Head of caudate nucleus (tissue), 42 donors: ENCODE measurements at places on chromosomes 7 and 10.

DNA sequence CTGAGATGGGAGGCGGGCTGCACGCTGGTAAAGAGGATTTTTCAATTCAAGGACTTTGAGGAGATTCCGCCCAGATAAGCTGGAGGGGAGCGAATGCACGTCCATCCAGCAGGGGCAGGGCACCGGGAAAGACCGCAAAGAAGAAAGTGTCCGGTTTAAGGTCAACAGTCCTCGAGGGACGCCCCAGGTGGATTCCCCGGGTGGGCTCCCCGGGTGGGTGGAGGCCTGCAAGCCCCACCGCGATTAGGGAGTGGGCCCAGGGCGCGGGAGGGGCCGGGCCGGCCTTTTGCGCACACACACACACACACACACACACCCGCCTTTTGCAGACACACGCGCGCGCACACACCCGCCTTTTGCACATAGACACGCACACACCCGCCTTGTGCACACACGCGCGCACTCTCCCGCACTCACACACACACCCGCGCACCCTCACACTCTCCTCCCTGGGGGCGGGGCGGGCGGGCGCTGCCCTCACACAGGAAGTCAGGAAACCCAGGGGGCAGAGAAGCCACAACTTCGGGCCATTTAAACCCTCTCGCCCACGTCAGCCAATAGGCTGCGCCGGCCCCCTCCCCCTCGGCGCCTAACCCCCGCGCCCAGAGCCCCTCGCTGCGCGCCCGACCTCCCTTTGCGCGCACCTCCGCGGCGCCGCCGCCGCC is 615 bp downstream of the ARHGAP12 start:
- peak; percentile 37 for DNase-seq

DNA sequence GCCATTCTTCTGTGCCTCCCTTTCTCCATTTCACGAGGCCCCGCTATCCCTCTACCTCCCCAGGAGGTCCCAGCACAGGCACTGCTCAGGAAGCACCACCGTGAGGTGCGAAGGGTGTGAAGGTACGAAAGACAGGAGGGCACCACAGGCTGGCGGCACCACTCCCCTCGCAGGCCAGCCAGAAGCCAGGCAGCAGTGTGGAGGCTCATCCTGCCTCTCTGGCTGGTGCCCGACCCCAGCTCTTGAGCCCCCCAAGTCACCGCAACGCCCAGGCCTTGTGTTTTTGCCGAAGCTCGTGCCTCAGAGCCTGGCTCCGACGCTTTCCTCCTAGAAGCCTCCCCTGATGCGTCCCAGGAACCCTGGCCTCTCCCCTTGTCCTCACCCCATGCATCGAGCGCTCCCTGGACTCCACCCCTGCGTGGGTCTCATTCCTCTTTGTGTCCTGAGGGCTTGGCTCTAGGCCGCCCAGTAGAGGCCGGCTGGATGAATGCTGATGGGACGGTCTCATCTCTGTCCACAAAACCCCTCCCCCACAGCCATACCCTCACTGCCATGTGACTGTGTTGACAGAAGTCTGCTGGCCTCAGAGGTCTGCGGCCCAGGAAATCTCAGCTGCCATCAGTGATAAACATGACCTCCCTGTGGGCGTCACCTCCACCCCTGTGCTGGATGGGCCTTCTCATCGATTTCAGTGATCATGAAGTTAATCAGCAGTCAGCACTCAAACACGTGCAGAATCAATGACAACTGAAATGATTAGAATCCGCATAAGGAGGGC is 19.3 kb downstream of the BRI3 start:
- DNase-seq, result no peak

- DNase-seq, result peak; percentile 79
These were observed 17.6 kb downstream of the SLC35B4 start for GRCh38 chr7:134298902-134299683.

DNA sequence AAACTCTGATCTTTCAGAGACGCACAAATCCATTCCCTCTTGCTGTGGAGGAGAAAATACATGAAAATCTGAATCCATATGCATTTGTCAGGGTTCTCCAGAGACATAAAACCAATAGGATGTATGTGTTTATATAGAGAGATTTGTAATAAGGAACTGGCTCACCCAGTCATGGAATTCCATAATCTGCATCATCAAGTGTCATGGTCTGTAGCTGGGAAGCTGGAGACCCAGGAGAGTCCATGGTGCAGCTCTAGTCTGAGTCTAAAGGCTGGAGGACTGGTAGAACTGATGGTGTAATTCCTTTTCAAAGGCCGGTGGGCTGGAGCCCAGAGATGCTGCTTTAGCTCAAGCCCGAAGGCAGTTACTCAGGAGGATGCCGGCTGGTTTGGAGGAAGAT is 134.0 kb downstream of the TCF7L2 start:
- DNase-seq, result no peak

DNA sequence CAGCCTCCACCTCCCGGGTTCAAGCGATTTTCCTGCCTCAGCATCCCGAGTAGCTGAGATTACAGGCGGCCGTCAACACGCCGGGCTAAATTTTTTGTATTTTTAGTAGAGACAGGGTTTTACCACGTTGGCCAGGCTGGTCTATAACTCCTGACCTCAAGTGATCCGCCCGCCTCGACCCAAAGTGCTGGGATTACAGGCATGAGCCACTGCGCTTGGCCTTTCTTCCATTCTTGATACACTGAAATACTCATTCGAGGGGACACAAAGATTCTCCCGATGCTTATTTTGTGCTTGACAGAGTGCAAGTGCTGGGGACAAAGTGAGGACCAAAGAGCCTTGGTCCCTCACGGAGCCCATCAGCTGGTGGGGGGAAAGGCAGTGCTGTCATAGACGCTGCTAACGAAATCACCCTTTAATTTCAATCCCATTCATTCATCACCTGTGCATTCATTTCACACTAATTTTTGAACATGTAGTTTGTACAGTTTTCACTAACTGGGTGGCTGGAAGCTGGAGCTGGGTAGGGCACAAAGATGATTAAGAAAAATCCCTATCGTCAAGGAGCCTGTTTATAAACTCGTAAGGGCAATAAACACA is 621 bp upstream of the FAM133B start:
- DNase-seq, result no peak

- DNase-seq, result no peak
These were observed 3.5 kb downstream of the STK17A start for GRCh38 chr7:43586251-43586900.

- DNase-seq, result no peak
These were observed 73.7 kb upstream of the TMEM229A start for GRCh38 chr7:124106575-124106974.

DNA sequence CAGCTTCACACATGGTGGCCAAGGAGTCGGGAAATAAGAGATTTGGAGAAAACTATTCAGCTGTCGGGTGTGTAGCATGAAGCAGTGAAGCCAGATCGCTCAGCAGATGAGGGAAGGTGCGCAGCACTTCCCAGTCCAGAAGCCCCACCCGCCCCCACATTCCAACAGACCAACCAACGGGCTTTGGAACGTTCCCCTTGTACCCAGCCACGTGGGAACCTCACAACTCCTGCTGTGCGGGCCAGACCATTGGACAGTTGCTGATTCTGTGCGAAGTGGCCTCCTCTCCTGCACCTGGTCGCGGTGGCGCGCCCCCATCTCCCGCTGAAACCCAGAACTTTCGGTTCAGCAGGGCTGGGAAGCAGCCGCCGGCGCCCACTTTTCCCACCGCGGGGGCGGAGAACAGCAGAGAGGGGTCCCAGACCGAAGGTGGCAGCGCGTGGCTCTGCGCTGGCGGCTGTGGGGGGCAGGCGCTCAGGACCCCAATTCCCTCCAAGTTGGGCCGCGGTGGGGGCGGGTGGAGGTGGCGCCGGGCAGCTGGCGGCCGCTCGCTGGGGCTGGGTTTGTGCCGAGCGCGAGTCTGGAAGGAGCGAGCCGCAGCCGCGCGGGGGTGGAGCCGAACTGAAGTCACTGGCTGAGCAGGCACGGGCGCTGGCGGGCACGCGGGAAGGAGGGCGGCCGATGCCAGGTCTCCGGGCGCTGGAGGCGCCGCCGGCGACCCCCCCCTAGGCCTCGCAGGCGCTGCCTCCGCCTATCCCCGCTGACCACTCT is 1301.5 kb upstream of the SORCS1 start:
- DNase-seq, result peak; percentile 42

DNA sequence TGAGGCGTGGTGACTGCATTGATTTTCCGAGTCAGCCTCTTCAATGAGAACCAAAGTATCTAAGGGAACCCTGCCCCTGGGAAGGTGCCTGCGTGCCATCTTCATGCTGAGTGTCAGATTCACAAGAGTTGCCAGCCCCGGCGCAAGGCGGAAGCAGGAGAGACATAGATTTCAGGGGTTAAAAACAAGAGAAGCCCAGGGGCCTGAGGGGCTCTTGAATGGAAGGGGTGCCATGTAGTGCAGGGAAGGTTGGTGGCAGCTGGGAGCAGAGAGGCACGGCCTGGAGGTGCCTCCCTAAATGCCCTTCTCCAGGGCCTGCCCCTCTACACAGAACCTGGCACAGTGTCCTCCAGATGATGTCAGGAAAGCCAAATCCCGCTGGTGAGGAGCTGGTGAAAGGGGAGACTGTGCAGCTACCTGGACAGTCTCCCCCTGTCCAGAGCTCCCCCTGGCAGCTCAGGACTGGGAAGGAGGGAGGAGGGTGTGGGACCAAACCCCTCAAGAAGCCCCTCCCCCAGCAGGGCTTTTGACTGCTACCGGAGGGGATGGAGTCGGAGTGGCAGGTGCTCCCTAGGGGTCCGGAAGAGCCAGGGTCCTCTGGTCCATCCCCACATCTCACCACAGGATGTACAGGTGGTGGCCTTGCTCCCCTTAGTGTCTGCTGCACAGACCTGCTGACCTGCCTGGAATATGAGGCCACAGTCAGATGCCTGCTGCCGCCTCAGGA is 137.9 kb downstream of the TCERG1L start:
- DNase-seq, result no peak

DNA sequence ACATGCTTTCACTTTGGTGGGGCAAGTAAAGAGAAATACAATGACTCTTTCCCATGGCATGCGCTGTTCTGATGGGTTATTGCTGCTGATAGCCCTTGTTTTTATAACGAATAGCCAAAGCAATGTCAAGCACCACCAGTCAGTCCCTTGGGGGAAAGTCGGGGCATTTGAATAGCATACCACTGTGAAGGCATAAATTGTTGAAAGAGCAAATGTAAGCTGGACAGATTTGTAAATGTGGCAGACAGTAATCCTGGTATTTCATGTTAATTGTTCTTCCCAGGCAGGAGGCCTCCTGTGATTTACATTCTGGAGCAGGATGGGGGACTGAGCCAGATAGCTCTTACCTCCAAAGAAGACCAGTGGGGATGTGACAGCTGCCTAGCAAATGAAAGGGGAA is 293.3 kb downstream of the ADRA2A start:
- no peak for DNase-seq

DNA sequence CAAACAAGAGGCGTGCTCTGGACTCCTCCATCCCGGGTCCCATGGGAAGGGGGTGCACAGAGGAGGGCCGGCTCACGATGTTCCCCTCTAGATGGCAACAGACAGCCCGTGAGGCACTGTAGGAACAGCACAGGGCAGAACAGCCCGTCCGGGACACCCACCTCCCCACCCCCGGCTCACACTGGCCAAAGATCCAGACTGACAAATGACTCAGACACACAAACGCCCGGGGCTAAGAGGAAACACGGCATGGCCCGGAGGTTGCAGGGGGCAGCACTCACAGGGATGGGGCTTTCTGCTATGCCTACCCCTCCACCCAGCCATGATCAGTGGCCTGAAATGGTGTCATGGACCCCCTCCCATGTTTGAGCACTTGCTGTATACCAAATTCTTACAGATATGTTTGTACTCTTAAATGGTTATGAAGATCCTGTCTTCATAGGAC is 4.9 kb upstream of the ELN start:
- DNase-seq, result no peak

GRCh38 chr10:59934701-59935100 is 28.3 kb upstream of the CCDC6 start:
- no peak for DNase-seq

- no peak for DNase-seq
These were observed 132.9 kb downstream of the BICC1 start for GRCh38 chr10:58645416-58646146.

- DNase-seq, result no peak
These were observed at the start of gene ANKRD1 for GRCh38 chr10:90920986-90921666. Gene ANKRD1 (minus strand): TSS chr10:90921087. CDS start chr10:90921027, 60 bp downstream.

DNA sequence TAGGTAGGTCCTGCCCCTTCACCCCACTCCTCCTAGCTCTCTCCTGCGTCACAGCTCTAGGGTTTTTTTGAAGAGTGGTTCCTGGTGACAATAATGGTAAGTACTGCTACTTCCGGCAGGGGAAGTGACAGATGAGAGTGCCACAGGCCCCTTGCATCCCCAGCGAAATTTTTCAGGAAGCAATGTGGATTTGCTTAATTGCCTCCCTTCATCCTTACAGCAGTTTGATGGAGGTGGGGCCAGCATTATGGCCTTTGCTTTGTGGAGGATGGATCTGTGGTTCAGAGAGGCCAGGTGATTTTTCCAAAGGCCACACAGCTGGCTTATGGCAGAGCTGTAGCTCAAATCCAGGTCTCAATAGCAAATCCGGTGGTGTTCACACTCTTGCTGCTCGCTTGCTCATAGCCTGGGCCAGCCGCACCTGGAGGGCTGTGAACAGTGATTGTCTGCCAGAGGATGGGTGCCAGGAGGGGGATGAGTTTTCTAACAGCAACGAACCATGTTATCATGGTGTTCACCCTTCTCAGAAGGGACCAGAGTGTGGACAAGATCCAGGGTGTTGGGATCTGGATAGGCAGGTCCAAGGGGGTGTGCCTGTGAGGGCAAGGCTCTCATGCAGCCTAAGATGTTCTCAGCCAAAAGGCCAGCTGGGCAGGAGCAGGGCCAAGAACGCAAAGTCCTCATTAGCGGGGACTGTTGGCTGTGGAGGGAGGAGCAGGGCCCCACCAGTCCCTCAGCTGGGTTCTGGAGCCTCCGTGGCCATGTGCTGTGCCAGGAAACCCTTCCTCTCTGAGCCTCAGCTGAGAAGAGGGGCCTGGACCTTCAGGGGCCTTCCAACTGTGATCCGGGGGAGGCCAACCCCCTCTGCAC is 89.0 kb downstream of the EMX2 start:
- peak; percentile 48 for DNase-seq

- no peak for DNase-seq
These were observed 16.6 kb downstream of the ACBD5 start for GRCh38 chr10:27223964-27224363.

GRCh38 chr7:13179011-13179582 is 491.7 kb downstream of the ARL4A start:
- no peak for DNase-seq

- no peak for DNase-seq
These were observed 666 bp upstream of the MAP3K8 start for GRCh38 chr10:30433306-30433729.

- no peak for DNase-seq
These were observed 11.5 kb upstream of the ANAPC16 start for GRCh38 chr10:72204296-72204695.

DNA sequence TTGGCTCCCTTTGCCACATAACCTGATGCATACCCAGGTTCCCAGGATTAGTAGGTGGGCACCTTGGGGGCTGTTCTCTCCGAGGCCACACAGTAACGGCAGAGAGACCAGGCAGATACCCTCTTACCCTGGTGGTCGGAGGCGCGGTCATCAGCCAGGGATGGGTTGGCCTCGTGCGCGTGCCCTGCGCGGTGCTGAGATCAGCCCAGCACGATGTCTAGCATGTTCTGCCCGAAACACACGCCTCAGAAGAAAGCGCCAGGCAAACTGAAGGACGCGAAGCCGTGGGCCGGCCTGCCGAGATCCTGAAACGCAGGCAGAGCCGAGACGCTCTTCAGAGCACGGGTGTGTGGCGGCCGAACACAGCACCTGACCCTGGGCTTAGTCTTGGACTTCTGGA is 34.7 kb upstream of the CFAP46 start:
- no peak for DNase-seq

- no peak for DNase-seq
These were observed 56.3 kb upstream of the YAE1 start for GRCh38 chr7:39509912-39510311.
